ENCODE measurements at places on chromosomes 6 and 20.

- DNase-seq, result no peak
Observed at GRCh38 chr6:88499436-88499835, 333.3 kb upstream of the CNR1 start.

GRCh38 chr6:90835596-90836212, 248.8 kb upstream of the MAP3K7 start:
- no peak for DNase-seq

GRCh38 chr20:64222851-64223525, 32.6 kb upstream of the PCMTD2 start:
- no peak for DNase-seq

DNA sequence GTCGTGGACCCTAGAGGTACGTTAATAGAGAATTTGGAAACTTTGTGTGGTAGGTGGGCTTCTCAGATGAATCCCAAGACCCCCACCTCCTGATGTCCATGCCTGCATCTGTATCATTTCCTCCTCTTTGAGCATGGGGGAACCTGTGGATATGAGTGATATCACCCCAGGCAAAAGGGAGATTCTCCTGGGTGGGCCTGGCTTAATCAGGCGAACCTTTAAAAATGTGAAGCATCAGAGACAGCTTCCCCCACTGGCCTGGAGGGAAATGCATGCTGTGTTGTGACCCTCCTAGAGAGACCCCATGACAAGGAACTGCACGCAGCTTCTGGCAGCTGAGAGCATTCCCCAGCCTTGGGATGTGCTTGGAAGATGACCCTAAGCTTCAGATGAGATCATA, 180.9 kb downstream of the MBOAT1 start:
- no peak for DNase-seq

DNA sequence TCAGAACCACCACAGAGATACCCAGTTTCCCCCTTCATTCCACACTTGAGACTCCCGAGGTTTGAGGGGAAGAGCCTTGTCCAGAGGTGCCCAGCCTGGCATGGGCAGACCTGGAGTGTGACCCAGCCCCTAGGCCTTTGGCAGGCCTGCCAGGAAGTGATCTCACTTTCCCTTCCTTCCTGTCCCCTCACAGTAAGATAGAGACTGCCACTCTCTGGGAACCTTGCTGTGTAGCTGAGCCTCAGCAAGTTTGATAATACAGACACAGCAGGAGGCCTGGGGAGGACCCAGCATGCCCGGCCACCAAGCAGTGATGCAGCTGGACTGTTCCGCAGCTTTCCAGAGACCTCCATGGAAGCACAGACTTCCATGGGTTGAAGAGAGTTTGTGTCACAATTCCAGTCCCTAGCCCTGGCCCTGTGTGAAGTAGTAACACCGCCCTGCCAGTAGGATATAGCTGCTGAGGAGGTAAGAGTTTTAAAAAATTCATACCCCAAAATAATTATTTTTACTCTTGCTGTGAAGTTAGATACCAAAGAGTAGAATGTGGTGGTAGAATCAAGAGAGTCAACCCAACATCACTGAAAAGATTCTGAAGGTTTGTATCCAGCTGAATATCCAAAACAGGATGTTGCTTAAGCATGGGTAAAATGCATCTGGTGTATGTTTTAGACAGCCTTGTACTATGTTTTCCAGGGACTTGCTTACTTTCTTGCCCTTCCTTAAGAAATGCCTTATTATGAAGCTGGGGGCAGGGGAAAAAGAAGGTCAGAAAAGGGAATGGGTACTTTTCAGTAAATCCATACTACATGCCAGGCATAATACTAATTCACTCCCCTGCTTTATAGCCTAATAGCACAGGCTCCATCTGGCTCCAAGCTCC, 16.3 kb downstream of the PKIG start:
- DNase-seq, result peak; percentile 67

DNA sequence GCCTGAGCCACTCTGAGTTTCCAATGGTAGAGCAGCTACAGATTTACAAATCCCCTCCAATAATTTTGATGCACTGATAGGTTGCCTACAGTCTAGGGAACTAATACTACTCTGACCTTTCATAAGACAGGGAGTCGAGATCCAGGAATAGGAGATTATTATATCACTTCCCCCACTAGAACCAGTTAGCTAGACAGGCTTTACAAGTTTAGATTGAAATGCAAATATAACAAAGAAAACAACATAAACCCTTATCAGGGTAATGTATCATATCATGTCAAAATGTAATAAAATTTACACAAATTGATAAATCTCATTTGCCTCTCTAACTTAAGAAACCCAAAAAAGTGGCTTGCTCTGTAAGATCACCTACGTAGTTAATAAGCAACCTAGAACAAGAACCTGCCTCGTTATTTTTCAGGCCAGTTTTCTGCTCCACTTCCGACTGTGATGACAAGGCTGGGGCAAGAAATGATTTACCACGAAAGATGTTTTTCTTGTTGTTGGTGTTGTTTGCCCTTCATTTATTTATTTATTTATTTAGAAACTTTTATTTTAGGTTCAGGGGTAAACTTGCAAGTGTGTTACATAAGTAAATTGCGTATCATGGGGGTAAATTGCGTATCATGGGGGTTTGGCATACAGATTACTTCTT, 504.2 kb upstream of the ID4 start:
- DNase-seq, result no peak

DNA sequence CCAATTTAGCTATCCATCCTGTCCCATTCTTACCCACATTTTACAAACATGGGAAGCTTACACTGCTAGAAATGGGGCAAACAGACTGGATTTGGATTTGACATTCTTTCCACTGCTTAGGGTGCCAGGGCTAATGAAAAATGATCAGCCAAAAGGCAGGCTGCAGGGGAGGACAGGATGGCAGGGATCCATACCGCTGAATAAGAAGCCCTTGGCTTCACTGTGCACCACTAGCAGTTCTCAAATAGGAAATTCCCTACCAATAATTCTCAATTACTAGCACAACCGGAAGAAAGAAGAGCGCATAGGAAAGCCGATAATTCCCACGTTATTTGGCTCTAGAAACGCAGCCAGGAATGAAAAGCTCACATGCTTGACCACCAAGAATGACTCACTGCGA, 73.1 kb downstream of the NDUFAF5 start:
- DNase-seq, result no peak
